Stimulated activated CD4-positive, alpha-beta T cell treated with anti-CD3 and anti-CD28 coated beads, Interleukin-2, amount 100 ng/mL, for 48 hours (primary cell): ENCODE measurements at places on chromosomes 6 and 20.

DNA sequence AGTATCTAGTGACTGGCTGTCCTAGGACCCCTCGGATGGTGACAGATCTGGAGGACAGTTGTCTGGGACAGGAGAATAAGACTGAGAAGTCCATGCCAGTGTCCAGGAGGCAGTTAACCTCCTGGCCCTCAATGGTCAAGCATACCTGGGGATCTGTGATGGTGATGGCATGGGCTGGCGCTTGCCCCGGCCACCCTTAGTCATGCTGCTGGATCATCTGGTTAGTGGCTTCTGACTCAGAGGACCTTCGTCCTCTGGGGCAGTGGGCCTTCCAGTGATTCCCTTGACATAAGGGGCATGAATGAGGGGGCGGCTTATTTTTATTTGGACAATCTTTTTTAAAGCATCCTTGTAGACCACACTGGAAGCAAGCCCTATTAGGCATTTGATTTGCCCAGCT is 24.0 kb upstream of the SF3B5 start:
- DNase-seq = no peak

GRCh38 chr6:167097770-167098169 is 25.1 kb upstream of the CCR6 start:
- DNase-seq = no peak

- no peak for DNase-seq
Observed at GRCh38 chr20:62945771-62946339, 6.7 kb upstream of the SLC17A9 start.

GRCh38 chr20:41877911-41878310 is 259.7 kb upstream of the CHD6 start:
- DNase-seq = no peak

DNA sequence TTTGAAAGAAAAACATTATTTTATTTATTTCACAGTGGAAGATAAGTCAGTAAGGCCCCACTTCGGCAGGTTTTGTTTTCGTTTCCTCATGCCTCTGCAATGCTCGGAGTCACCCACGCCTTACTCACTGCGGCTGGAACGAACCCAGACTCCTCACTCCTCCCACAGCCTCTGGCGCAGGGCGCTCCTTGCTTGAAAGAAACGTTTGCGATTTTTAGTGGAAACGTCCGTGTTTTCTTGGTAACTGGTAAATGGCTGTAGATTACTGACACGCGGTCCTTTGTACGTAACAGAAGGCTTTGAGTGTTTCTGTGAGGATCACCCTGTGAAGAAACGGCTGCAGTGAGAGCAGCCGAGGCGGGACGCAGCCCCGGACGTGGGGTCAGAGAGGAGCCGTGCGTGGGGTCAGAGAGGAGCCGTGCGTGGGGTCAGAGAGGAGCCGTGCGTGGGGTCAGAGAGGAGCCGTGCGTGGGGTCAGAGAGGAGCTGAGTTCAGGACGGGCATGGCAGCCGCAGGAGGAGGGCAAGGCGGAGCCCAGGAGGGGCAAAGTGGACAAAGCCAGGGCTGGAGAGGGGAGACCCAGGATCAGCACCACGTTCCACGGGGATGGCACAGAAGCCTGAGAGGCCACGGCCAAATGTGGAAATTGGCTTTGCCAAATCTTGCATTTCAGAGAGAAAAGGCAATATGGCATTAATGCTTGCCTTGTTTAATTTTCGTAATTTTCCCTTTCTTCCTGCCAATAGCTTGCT is 198.6 kb upstream of the THBS2 start:
- DNase-seq = no peak

DNA sequence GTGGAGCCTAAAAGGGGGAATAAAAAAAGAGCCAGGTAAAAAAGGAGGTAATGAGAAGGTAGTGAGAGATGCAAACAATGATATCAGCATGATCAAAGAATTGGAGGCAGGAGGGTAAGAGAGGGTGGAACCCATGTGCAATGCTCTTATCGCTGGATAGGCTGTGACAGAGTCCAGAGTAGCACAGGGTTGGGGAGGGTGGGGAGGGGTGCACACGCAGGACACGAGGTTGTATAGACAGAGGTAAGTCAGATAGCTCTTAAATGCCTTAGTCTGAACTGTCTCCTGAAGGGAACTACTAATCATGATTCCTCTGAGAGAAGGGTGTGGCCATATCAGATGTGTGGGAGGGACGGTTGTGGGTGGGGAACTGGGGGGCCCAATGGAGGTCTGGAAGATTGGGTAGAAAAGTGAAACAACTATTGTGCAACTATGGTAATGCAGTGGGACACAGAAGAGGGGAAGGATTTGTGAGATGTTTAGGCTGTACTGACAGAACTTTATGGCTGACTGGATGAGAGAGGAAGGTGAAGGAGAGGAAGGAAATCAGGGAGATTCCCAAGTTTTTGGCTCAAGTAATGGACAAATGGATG is 354.8 kb downstream of the BTBD9 start:
- DNase-seq = no peak

GRCh38 chr6:111417181-111417585 is 65.8 kb downstream of the REV3L start:
- no peak for DNase-seq

- no peak for DNase-seq
Observed at GRCh38 chr20:25738198-25738597, 41.5 kb upstream of the ZNF337 start.

GRCh38 chr6:42366011-42366705 is 85.6 kb downstream of the TRERF1 start:
- no peak for DNase-seq

DNA sequence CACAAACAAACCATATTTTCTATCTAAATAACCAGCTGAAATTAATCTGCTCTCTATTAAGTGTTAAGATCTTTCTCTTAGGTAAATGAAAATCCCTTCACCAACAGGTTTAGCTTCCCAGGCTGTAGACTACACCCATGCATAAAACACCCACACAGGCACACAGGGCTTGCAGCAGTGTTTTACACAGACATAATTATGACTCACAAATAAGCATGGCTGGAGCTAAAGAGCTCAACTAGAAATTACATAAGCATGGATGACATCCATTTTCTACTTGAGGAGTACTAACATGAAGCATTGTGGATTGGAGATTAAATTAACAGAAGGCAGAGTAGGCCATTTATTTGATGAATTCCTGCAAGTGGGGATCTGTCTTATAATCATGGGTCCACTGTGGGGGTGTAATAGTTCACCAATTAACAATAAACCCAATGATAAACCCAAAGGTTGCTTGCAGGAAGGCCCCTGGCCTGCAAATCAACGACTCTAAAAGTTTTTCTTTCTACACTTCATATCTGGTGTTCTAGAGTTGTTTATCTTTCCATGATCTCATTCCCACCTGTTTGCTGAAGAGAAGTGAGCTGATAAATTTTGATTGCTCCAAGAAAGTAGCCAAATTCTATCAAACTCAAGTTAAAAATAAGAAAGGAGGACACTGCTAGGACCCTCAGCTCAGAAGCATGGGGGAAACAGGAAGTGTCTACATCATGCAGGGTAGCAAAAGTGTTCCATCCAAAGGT is 33.8 kb upstream of the E2F3 start:
- DNase-seq = no peak

- DNase-seq = no peak
Observed at GRCh38 chr6:130547723-130548122, 181.9 kb downstream of the TMEM200A start.

DNA sequence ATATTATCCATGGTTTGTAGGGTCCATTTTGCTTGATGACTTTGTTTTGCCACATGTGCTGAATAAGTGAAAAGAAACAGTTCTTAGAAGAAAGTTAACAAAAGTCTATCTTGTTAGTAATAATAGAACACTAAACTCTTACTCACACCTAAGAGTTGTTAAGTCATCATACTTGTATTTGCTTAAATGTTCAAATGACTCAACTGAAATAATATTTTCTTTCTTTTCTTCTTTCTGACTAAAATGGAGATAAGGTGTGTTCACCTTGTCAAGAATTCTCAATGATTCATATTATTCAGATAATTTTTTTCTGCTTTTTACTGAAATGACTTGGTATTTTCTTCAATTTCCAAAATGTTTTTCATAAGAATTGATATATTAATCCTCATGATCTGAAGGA is 327.2 kb downstream of the HTR1B start:
- DNase-seq = no peak

- DNase-seq = no peak
Observed at GRCh38 chr6:56343295-56343694, 95.9 kb upstream of the COL21A1 start.

GRCh38 chr6:19399406-19399805 is 437.8 kb upstream of the ID4 start:
- DNase-seq = no peak
